Vagina (tissue), 2 donors: ENCODE measurements at places on chromosomes 4 and X.

GRCh38 chrX:39475372-39475771 is 622.4 kb downstream of the BCOR start:
- H3K4me1 ChIP-seq = peaks cover 10% of the 10 kb centered on the region
- no peaks in the 10 kb centered on the region for H3K27me3 ChIP-seq

DNA sequence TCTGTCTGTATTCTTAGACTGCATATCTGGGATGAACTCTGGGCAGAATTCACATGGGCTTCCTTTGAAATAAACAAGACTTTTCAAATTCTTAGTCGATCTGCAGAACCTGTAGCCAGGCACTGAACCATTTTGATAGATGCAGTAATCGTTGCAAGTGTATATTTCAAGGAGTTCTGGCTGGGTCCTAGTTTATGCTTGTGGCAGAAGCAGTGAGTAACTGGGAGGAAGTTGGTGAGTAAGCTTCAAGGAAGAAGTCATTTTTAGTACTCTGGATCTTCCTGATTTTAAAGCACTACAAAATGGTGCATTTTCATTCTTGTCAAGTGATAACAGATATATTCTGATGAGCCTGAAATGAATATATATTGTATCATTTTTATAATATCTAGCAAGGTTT is 9.5 kb downstream of the HPRT1 start:
- H3K27me3 ChIP-seq = no peaks in the 10 kb centered on the region
- DNase-seq = no peak
- no peaks in the 10 kb centered on the region for H3K4me1 ChIP-seq
- no peak overlapping the region for H3K4me3 ChIP-seq

GRCh38 chr4:98778206-98778605 is 119.8 kb upstream of the TSPAN5 start:
- no peak for DNase-seq
- no peaks in the 10 kb centered on the region for H3K4me1 ChIP-seq
- no peaks in the 10 kb centered on the region for H3K36me3 ChIP-seq
- no peak overlapping the region for H3K4me3 ChIP-seq
- no peak overlapping the region for H3K27ac ChIP-seq

DNA sequence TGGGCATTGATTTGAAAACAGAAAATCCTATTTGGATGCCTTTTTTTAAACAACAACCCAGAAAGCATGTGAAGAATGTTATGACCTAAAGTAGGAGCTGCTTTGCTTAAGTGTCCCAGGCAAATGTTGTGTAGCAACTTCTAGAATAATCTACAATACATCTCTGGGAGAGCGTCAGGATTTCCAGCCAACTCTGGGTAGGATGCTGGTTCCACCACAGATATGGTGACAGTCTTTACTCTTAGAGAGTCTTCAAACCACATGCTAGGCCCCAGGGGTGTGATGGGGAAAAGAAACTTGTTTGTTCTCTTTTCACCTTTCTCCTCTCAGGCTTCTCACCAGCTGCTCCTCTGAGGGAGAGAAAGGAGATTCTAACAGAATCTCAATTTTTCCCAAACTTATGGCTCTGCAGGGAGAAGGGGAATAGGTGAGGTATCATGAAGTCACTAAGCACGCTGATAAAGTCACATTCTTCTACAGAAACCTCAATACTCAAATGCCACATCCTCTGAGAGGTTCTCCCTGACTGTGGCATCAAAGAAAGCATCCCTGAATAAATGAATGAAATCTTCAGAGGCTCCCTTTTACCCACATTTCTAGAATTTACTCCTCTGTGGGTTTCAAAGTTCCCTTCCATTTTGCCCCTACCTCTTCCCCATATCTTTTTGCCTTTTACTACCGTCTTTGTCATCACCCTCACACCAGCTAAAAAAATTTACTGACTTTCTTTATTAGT is 171.6 kb upstream of the RAI2 start:
- H3K27me3 ChIP-seq = no peaks in the 10 kb centered on the region
- H3K4me1 ChIP-seq = peaks cover 5% of the 10 kb centered on the region
- no peaks in the 10 kb centered on the region for H3K36me3 ChIP-seq
- DNase-seq = no peak
- no peak overlapping the region for H3K4me3 ChIP-seq
- H3K27ac ChIP-seq = no peak overlapping the region

GRCh38 chr4:41525129-41525528 is 12.8 kb upstream of the LIMCH1 start:
- H3K4me3 ChIP-seq = no peak overlapping the region
- H3K36me3 ChIP-seq = no peaks in the 10 kb centered on the region
- H3K27ac ChIP-seq = no peak overlapping the region

DNA sequence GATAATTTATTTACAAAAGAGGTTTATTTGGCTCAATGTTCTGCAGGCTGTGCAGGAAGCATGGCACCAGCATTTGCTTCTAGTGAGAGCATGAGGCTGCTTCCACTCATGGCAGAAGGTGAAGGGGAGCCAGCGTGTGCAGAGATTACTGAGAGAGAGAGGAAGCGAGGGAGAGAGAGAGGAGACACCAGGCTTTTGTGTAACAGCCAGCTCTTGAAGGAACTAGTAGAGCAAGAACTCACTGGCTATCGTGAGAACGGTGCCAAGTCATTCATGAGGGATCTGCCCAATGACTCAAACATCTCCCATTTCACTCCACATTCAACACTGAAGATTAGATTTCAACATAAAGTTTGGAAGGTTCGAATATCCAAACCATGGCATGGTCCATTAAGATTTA is 12.7 kb downstream of the GUCY1A1 start:
- H3K4me1 ChIP-seq = peaks cover 23% of the 10 kb centered on the region
- no peak for DNase-seq
- H3K27ac ChIP-seq = no peak overlapping the region
- no peak overlapping the region for H3K4me3 ChIP-seq

DNA sequence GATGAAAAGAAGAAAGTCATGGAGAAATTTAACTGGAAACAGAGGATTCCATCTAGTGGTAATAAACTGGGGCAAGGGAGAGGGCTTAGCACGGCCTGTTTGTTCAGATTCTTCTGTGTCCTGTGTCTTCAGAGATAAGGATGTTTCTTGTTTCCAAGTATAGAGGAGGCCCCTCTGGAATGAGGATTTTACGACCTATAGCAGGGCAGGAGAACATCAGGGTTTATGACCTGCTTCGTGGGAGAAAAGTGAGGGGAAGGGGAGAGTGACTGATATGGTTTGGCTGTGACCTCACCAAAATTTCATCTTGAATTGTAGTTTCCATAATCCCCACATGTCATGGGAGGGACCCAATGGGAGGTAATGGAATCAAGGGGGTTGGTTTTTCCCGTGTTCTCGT is 93.0 kb upstream of the LDB2 start:
- no peak overlapping the region for H3K4me3 ChIP-seq
- no peaks in the 10 kb centered on the region for H3K27me3 ChIP-seq
- H3K4me1 ChIP-seq = no peaks in the 10 kb centered on the region
- H3K36me3 ChIP-seq = no peaks in the 10 kb centered on the region
- DNase-seq = no peak

DNA sequence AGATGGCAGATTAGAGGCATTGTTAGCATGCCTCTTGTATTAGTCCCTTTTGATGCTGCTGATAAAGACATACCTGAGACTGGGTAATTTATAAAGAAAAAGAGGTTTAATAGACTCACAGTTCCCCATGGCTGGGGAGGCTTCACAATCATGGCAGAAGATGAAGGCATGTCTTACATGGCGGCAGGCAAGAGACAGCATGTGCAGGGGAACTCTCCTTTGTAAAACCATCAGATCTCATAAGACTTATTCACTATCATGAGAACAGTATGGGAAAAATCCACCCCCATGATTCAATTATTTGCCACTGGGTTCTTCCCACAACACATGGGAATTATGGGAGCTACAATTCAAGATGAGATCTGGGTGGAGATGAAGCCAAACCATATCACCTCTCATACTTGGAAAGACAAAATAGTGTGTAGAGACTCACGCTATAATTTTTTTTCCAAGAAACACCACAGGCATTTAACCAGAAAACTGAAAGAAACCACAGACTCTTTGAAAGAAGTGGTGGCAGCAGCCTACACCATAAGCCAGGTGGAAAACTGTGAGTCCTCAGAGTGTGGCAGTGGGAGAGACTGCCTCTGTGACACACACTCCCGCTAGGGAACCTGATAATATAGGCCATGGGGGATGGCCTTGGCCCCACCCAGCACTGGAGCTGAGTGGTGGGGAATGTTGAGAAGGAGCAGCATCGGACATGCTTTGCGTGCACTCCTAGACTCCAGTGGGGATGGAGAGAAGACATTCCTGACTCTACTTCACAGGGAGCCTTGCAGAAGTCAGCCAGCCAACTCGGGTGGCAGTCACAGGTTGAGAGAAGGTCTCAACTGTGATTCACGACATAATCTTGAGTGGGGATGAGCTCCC is 51.5 kb downstream of the SLC2A9 start:
- H3K27ac ChIP-seq = no peak overlapping the region
- H3K36me3 ChIP-seq = no peaks in the 10 kb centered on the region
- H3K4me1 ChIP-seq = no peaks in the 10 kb centered on the region
- H3K4me3 ChIP-seq = no peak overlapping the region

DNA sequence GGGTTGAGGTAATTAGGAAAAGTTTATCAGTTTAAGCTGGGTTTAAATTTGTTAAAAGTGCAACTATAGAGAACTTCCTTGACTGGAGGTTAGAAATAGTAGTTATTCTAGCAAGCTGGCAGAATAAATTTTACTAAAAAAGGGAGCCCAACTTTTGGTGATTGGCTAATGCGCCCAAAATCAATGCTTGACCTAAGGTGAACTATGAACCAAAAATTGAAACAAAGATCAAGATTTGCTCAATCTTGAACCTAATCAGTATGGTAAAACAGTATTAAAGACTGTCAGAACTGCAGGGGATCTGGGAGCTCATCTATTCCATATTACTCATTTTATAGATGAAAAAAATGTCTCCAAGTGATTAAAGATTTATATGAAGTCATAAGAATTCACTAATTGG is 6.1 kb upstream of the SPATA18 start:
- H3K27me3 ChIP-seq = no peaks in the 10 kb centered on the region
- H3K4me3 ChIP-seq = no peak overlapping the region
- H3K4me1 ChIP-seq = no peaks in the 10 kb centered on the region
- DNase-seq = no peak
- no peaks in the 10 kb centered on the region for H3K36me3 ChIP-seq
- no peak overlapping the region for H3K27ac ChIP-seq

- DNase-seq = no peak
- H3K4me3 ChIP-seq = no peak overlapping the region
- H3K27me3 ChIP-seq = no peaks in the 10 kb centered on the region
- no peaks in the 10 kb centered on the region for H3K4me1 ChIP-seq
- H3K27ac ChIP-seq = no peak overlapping the region
Observed at GRCh38 chr4:2734612-2735011, 21.5 kb downstream of the TNIP2 start.

- H3K4me3 ChIP-seq = no peak overlapping the region
- H3K27ac ChIP-seq = no peak overlapping the region
- H3K27me3 ChIP-seq = no peaks in the 10 kb centered on the region
- no peaks in the 10 kb centered on the region for H3K4me1 ChIP-seq
- no peaks in the 10 kb centered on the region for H3K36me3 ChIP-seq
Observed at GRCh38 chrX:88612870-88613329, 134.1 kb upstream of the CPXCR1 start.

DNA sequence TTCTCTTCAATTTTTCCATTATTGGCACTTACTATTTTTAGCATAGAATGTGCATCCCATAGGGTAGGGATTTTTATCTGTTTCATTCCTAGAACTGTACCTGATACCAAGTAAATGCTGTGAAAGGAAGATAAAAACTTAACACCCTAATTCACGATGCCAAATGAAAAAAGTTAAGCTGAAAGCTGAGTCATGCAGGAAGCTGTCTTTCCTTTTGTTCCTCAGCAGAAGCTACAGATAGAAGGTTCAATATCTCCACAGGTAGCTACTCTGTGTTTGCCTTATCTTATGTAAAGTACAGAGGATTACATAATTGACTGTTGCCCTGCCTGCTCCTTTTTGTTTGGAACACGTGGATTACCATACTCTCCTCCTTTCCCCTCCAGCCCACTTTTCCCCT is 77.0 kb downstream of the LRP2BP start:
- H3K4me3 ChIP-seq = no peak overlapping the region
- no peak for DNase-seq
- no peaks in the 10 kb centered on the region for H3K36me3 ChIP-seq
- no peak overlapping the region for H3K27ac ChIP-seq
